Gastroesophageal sphincter (tissue), 4 donors: ENCODE measurements at places on chromosomes 13 and 19. TPM values are rescaled to one million over a fixed set of nuclear protein-coding genes. Genes with fewer than 3 reads are reported as not detected.

The RAB20 gene
- total RNA-seq, result 23.1 TPM

The RUBCNL gene
- 3.2 TPM for total RNA-seq

The NLRP11 gene
- total RNA-seq, result not detected

The ZNF709 gene
- total RNA-seq, result 3.6 TPM

The MYO1F gene
- 8.4 TPM for total RNA-seq

DNA sequence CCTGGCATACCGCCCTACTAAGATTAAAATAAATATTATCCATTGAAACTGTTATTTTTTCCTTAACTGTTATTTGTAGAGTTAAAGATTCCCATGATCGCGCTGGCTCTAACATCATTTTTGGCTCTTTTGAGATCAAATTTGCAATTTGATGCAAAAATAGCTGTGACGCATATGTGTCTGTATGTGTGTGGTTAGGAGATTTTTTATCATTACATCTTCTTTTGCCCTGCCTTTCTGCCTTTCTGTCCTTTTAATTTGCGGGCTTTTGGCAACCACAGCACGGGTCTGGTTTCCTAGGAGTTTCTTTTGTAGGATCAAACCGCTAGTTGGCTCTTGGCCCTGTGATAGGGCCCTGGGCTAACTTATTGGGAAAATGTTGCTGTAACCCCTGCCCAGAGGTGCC is 37.3 kb upstream of the ALOX5AP start:
- no peak for ATAC-seq

DNA sequence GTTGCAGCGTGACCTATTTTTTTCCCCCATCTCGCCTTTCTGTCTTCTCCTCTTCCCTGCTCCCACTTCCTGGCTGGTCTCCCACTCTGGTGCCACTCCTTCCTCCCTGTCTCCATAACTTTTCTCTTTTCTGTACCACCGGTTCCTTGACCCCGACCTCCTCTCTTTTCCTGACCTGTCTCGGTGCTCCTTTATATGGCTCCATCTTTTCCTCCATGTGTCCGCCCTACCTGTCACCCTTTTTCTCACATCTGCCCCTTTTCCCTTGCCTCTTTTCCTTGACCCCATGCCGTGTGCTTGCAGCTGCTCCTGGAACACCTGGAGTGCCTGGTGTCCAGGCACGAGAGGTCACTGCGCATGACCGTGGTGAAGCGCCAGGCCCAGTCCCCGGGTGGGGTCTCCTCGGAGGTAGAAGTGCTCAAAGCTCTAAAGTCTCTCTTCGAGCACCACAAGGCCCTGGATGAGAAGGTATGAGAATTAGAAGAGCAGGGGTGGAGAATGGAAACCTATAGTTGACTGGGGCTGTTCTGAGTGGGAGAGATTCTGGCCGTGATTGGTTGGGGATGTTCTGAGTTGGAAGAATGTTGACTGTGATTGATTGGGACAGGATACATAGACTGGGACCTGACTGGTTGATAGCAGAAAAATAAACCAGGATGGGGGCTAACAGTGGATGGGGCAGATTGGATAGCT is 9.3 kb downstream of the PPFIA3 start:
- no peak for ATAC-seq

DNA sequence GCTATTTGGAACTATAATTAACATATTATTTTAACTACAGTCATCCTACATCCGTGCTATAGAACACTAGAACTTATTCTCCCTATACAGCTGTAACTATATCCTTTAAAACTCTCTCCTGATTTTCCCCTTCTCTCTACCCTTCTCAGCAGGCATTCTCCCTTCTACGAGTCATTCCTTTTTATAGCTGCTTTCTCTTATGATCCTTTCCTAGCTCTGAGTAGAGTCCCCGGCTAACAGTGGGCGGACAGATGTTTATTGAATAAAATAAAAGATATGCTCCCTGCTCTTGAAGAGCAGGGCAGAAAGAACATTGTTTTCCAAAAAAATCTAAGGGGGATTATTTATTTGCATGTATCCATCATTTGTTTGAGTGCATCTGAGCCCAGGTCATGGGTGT is 246.5 kb upstream of the TMTC4 start:
- no peak for ATAC-seq

- no peak for ATAC-seq
Measured at GRCh38 chr13:112626124-112626523, 38.2 kb upstream of the TUBGCP3 start.

- ATAC-seq, result no peak
Measured at GRCh38 chr13:95098916-95099315, 202.3 kb downstream of the ABCC4 start.

GRCh38 chr19:47255879-47256692 is at the start of gene CCDC9:
CCDC9 (plus strand) TSS chr19:47256525; CDS start chr19:47258401, 1,876 bp downstream.
- peak; percentile 73 for ATAC-seq

DNA sequence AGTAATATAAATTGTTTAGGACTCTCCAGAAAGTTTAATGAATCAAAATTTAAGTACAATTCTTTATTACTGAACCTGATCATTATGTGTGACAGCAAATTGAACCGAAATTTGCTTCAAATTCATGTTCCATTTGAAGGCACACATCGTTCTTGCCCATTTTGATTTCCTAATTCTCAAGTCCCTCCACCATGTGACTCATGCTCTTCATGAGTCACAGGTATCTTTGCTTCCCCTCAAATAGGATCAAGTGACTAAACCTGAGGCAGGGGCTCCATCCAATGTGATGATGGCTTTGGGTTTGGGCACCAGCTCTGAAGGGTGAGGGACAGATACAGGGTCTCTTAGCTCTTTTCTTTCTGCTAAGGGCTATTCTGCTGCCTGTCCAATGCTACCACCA is 86.1 kb downstream of the THSD1 start:
- ATAC-seq, result no peak

DNA sequence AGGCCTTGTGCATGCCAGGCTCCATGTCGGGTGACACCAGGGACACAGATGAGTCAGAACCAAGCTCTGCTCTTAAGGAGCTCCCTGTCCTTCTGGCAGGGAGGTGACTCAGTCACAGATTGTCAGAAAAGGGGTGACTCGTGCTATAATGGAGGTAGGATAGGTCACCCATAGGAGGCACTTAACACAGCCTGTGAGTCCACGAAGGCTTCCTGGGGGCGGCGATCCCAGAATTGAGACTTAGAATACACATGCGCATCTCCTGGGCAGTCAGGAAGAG is 19.6 kb downstream of the FUZ start:
- no peak for ATAC-seq

- ATAC-seq, result no peak
Measured at GRCh38 chr13:104114101-104114500, 1047.9 kb upstream of the SLC10A2 start.

DNA sequence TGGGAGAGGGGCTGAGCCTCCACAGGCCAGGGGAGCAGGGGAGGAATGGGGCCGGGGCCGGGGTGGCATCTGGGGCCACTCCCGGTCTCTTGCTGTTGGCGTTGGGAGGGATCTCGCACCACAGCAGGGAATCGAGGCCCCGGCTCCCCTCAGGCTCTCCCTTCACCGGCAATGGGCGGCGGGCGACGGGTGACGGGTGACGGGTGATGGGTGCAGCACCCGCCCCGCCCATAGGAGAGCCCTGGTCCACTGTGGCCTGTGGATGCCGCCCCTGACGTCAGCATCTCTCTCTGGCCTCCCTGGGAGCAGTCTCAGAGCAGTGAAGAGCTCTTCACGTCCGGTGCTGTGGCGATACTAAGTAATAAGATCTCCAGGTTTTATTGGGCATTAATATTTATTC is 133.6 kb downstream of the KDM4B start:
- ATAC-seq, result no peak

- ATAC-seq, result no peak
Measured at GRCh38 chr13:38255600-38255999, 94.1 kb upstream of the UFM1 start.

DNA sequence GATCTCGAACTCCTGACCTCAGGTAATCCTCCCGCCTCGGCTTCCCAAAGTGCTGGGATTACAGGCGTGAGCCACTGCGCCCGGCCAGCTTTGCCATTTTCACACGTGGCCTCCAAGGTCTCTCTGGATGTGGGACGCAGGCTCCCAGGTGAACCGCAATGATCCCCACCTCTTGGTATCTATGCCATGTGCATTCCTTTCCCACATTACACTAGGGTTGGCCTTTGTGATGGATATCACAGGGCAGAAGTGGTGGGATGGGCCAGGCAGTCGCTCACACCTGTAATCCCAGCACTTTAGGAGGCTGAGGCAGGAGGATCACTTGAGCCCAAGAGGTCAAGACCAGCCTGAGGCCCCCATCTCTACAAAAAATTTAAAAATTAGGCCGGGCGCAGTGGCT is 22.4 kb downstream of the FGF21 start:
- no peak for ATAC-seq

GRCh38 chr19:342128-342455 is 2.5 kb downstream of the MIER2 start:
- no peak for ATAC-seq
